Renal pelvis (tissue), 12 donors: ENCODE measurements at places on chromosomes 1 and 21.

- no peak for DNase-seq
These were observed 442.3 kb downstream of the GPATCH2 start for GRCh38 chr1:217188280-217189237.

DNA sequence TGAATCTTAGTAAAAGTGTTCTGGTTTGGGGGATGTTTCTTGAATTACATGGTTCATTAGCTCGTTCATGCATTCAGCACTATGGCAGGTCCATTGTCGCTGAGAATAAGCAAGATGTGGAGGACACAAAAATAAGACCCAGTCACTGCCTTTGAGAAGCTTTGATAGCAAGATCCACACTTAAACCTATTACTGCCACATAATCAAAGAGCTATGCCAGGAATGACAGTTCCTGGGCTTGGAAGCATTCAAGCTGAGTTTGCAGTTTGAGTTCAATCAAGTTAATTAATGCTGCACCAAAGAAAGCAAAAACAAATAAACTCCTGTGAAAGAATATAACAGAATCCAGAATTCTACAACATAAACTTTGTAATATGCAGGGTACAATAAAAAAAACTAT, 131.8 kb downstream of the MIS18A start:
- no peak for DNase-seq

- no peak for DNase-seq
These were observed 15.6 kb upstream of the TTLL10 start for GRCh38 chr1:1157914-1158710.

GRCh38 chr1:159177272-159177907, 6.0 kb downstream of the CADM3 start:
- DNase-seq: peak; percentile 89

DNA sequence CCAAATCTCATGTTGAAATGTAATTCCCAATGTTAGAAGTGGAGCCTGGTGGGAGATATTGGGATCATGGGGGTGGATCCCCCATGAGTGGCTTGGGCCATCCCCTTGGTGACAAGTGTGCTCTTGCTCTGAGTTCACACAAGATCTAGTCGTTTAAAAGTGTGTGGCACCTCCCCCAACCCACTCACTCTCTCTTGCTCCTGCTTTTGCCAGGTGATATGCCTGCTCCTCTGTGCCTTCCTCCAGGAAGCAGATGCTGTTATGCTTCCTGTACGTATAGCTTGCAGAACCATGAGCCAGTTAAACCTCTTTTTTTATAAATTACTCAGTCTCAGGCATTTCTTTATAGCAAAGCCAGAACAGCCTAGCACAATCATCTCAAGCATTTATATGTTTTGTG, 23.0 kb upstream of the HSPA13 start:
- DNase-seq: no peak

DNA sequence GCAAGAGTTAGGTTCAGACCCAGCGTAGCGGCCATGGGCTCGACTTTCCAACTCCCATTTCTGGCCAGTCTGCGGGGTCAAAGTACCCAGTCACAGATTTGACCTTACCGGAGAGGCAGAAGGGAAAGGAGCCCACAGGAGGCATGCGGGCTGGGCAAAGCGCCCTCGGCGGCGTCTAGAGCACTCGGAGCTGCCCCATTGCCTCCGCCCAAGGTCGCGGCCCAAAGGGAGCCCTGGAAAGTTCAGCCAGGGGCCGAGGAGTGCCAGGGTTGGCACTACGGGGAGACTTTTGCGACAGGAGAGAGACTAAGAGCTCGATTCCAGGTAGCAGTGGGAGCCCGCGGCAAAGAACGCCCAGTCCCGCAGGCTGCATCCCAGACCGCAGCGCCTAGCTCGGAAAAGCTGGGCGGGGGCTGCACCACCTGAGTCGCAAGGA, 896 bp downstream of the KANK4 start:
- DNase-seq: no peak

GRCh38 chr1:243413431-243414151, 157.8 kb downstream of the SDCCAG8 start:
- DNase-seq: no peak

- no peak for DNase-seq
These were observed 20.1 kb downstream of the PPT1 start for GRCh38 chr1:40076895-40077312.

DNA sequence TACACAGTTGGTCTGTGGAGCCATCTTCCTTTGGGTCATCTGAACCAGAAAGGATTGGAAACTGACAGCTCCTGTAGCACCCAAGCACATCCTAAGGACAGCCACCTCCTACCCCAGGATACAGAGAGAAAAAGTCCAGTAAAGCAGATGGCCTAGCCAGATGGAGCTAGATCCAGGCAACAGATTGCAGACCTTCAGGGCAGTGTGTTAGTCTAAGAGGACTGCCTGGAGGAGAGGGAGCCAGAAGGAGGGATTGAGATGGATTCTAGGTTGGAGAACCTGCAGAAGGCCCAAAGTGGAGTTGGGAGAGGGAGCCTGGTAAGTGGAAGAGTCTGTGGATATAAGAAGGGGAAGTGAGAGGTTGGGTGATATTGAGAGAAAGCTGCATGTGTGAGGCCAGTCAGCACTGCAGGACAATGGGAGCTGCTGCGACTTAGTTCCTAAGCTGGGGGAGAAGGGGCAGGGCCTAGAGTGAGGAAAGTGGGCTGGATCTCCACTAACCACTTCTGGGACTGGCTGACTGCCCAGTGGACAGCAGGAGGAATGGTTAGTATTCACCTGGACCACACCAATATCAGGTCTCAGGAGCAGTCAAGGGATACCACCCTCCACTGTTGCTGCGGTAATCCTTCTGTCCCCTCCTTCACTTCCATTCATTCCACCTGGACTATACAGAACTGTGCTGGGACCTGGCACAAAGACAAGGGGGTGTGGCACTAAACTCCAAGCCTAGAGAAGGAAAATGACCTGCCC, 13.4 kb downstream of the BCAN start:
- no peak for DNase-seq

GRCh38 chr21:37561506-37561905, 194.9 kb downstream of the DYRK1A start:
- no peak for DNase-seq

- DNase-seq: no peak
These were observed 58.2 kb downstream of the HSD3B1 start for GRCh38 chr1:119565131-119565772.
